ENCODE measurements at places on chromosomes 3 and 15. TPM values are rescaled to one million over a fixed set of nuclear protein-coding genes. Genes with fewer than 3 reads are reported as not detected.

The SLC2A2 gene
- not detected for total RNA-seq

The CCR2 gene
- total RNA-seq: 1.6 TPM

The RCCD1 gene
- 11.0 TPM for total RNA-seq

The SLC28A2 gene
- total RNA-seq: not detected

The LRRC49 gene
- 8.3 TPM for total RNA-seq

The ATR gene
- total RNA-seq: 47.1 TPM

The LIPC gene
- 4.6 TPM for total RNA-seq

The KCNMB3 gene
- total RNA-seq: 5.6 TPM

GRCh38 chr3:45642731-45643152, 46.5 kb upstream of the SACM1L start:
- H3K4me3 ChIP-seq: no peak overlapping the region
- DNase-seq: peak; percentile 97
- peaks cover 62% of the 10 kb centered on the region for H3K4me1 ChIP-seq

- H3K27ac ChIP-seq: no peak overlapping the region
- no peaks in the 10 kb centered on the region for H3K36me3 ChIP-seq
- no peak overlapping the region for H3K4me3 ChIP-seq
- no peak for DNase-seq
- no peaks in the 10 kb centered on the region for H3K27me3 ChIP-seq
Measured at GRCh38 chr3:106086038-106086437, 217.2 kb upstream of the CBLB start.

- H3K27ac ChIP-seq: no peak overlapping the region
- no peak overlapping the region for H3K4me3 ChIP-seq
- no peaks in the 10 kb centered on the region for H3K4me1 ChIP-seq
- H3K27me3 ChIP-seq: no peaks in the 10 kb centered on the region
- H3K36me3 ChIP-seq: no peaks in the 10 kb centered on the region
- no peak for DNase-seq
Measured at GRCh38 chr3:158167737-158168557, 58.1 kb downstream of the RSRC1 start.

DNA sequence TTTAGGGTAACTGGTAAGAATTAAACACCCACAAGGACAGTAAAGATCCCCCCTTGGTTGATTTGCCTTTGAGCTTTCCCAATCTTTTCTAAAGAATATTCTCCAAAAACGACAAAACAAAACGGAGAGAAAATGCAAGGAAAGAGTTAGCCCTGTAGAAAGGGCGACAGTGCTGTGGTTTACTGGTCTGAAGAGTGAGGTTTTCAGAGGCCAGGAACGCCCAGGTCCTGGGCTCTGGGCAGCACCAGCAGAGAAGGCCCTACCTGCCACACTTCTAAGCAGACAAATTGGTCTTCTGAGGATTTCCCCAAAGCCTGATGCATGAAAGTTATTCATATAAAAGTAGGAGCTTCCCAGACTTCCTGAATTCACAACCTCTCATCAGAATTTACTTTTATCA, 119.3 kb downstream of the KCNMB2 start:
- H3K27ac ChIP-seq: no peak overlapping the region
- H3K4me3 ChIP-seq: no peak overlapping the region
- DNase-seq: no peak
- H3K4me1 ChIP-seq: no peaks in the 10 kb centered on the region
- no peaks in the 10 kb centered on the region for H3K27me3 ChIP-seq
- no peaks in the 10 kb centered on the region for H3K36me3 ChIP-seq

- H3K27ac ChIP-seq: no peak overlapping the region
- H3K4me3 ChIP-seq: no peak overlapping the region
- no peaks in the 10 kb centered on the region for H3K36me3 ChIP-seq
- H3K4me1 ChIP-seq: no peaks in the 10 kb centered on the region
- no peak for DNase-seq
- no peaks in the 10 kb centered on the region for H3K27me3 ChIP-seq
Measured at GRCh38 chr3:61132062-61132461, 119.2 kb downstream of the FHIT start.

DNA sequence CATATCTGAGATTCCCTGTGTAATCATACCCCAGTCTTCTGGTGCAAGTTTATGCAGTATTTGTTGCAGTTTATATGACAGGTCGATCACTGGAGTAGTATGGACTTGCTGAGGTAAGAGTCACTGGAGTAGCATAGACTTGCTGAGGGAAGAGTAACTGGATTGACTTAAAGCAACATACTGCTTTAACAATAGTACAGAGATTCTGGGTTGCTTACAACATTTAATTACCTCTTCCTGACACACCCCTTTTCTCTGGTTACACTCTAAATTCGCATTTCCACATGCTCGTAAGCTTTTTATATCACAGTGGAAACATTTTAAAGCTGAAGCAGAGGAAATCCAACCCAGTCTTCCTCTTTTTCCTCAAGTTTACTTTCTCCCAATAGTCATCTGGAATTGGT, 11.8 kb downstream of the AAGAB start:
- no peak overlapping the region for H3K4me3 ChIP-seq
- H3K27ac ChIP-seq: no peak overlapping the region
- H3K4me1 ChIP-seq: peaks cover 21% of the 10 kb centered on the region
- DNase-seq: no peak
- H3K27me3 ChIP-seq: no peaks in the 10 kb centered on the region

GRCh38 chr3:170149016-170149415, 32.5 kb downstream of the PHC3 start:
- no peak for DNase-seq
- H3K27me3 ChIP-seq: no peaks in the 10 kb centered on the region
- H3K4me3 ChIP-seq: no peak overlapping the region
- H3K27ac ChIP-seq: no peak overlapping the region

- H3K4me3 ChIP-seq: no peak overlapping the region
- H3K27me3 ChIP-seq: no peaks in the 10 kb centered on the region
- H3K4me1 ChIP-seq: no peaks in the 10 kb centered on the region
- H3K27ac ChIP-seq: no peak overlapping the region
Measured at GRCh38 chr3:197197334-197197733, 101.1 kb downstream of the DLG1 start.

DNA sequence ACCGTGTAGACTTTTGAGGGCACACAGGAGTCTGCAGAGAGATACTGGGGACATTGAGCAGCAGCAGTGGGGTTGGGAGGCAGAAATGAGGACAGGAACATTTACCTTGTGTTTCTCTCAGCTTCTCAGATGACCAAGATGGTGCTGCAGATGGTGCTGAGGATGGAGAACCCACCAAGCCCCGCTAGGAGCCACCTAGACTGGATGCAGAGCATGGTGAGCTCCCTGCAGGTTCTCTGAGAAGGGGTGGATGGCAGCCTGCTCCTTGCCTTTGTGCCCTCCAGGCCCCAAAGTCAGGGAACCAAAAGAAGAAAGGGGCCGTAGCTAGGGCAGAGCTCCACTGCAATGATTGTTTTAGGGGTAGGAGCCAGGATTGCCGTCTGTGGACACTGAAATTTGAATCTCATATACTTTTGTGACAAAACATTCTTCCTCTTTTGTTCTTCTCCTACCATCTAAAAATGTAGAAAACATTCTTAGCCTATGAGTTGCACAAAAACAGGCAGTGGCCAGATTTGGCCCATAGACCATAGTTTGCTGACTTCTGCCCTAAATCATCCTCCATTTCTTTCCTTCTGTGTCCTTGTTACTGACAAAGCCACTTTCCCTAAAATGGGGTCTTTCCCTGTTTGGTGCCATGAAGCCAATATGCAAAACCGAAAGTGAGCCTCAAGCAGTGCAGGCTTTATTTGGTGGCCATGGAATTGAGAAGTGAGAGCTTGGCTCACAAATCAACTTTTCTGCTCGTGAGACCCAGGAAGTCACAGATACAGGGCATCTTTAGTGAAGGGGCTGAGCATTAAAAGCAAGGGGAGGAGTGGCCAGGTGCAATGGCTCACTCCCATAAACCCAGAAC, 11.9 kb upstream of the MUC20 start:
- DNase-seq: no peak
- H3K27me3 ChIP-seq: no peaks in the 10 kb centered on the region
- peaks cover 18% of the 10 kb centered on the region for H3K36me3 ChIP-seq
- H3K4me3 ChIP-seq: no peak overlapping the region

DNA sequence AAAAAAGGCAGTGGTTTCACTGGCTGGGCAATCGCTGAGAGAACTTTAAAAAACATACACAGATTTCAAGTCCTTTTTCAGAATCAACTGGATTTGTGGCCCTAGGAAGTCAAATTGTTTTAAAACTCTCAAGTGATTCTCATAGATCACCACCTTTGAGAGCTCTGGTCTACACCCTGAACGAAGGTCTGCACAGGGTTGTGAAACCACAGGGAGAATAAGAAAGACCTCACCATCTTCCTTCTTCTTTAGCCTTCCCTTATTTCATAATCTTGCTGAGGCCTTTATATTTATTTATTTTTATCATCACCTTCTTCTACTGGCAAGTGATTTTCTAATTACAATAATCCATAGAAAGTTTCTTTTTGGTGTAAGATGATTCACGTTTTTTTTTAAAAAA, 58.1 kb downstream of the FOXP1 start:
- no peak overlapping the region for H3K4me3 ChIP-seq
- no peak for DNase-seq
- H3K4me1 ChIP-seq: peaks cover 16% of the 10 kb centered on the region
- H3K36me3 ChIP-seq: no peaks in the 10 kb centered on the region
- H3K27ac ChIP-seq: no peak overlapping the region

DNA sequence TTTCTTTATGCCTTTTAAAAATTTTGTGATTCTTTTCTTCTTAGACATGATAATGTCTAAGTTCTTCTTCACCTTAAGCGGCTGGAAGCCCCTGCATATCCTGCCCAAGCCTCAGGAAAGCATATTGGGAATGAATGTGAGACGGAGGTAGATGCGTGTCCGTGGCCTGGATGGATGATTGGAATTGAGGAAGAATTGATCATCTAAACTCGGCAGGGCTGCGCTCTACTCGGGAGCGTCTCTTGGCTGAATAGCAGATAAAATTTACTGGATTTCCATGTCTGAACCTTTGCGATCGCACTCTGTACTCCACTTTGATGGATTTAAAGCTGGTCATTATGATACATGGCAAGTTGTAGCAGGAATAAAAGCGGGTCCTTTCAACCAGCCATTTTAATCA, 406.7 kb upstream of the ONECUT1 start:
- no peak overlapping the region for H3K4me3 ChIP-seq
- no peaks in the 10 kb centered on the region for H3K36me3 ChIP-seq
- no peak overlapping the region for H3K27ac ChIP-seq
- H3K4me1 ChIP-seq: no peaks in the 10 kb centered on the region

- DNase-seq: no peak
- H3K27ac ChIP-seq: no peak overlapping the region
- H3K4me3 ChIP-seq: no peak overlapping the region
Measured at GRCh38 chr3:191987831-191988350, 526.9 kb downstream of the PYDC2 start.

DNA sequence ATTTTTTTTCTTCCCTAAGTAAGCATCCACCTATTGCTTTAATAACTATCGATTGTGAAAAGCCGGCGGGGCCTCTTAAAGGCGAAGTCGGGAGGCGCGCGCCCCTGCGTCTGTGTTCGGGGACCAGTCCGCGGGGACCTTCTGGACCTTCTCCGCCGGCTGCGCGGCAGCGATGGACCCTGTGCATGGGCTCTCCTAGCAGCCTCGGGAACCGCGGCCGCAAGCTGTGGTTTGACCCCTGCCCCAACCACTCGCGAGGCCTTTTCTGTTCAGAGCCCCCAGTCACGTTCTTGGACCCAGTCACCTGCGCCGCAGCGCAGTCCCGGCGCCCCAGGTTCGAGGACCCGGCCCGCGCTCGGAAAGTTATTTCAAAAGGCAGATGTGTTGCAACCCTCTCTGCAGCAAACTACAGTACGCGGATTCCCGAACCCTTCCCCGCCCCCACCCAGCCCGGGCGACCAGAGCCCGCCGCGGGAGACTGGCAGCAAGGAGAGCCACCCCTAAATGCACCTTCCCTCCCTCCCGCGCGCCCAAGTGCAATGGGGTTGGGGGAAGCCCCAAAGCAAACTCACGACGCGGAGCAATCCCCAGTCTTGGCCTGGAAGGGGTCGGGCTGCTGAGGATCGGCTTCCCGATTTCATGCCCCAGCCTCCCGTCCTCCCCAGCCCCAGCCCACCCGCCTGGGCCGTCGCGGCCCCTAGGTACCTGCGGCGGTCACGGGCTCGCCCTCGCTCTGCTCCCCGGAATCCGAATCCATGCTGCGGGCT, 684 bp downstream of the TNFAIP8L3 start:
- no peaks in the 10 kb centered on the region for H3K27me3 ChIP-seq
- H3K27ac ChIP-seq: peak overlapping the region; percentile 54
- H3K36me3 ChIP-seq: no peaks in the 10 kb centered on the region
- DNase-seq: peak; percentile 38

Measured in thyroid gland (tissue), 4 donors.